ENCODE measurements at places on chromosomes 16 and 17. TPM values are rescaled to one million over a fixed set of nuclear protein-coding genes. Genes with fewer than 3 reads are reported as not detected.

CCL11 gene
- not detected for total RNA-seq

GNAO1 gene
- total RNA-seq, result 2.7 TPM

MYO15B gene
- 26.9 TPM for total RNA-seq

SLC52A1 gene
- 0.94 TPM for total RNA-seq

CCDC92B gene
- not detected for total RNA-seq

CCL1 gene
- total RNA-seq, result not detected

CNGB1 gene
- total RNA-seq, result not detected

UMOD gene
- not detected for total RNA-seq

HSD11B2 gene
- not detected for total RNA-seq

GLP2R gene
- not detected for total RNA-seq

KRTAP2-2 gene
- total RNA-seq, result not detected

- no peak for DNase-seq
Observed at GRCh38 chr16:73143576-73144422, 95.9 kb upstream of the ZFHX3 start.

- no peak for DNase-seq
Observed at GRCh38 chr16:85441189-85441889, 171.8 kb upstream of the GSE1 start.

GRCh38 chr16:16032271-16032979, 83.0 kb downstream of the ABCC1 start:
- DNase-seq, result no peak

DNA sequence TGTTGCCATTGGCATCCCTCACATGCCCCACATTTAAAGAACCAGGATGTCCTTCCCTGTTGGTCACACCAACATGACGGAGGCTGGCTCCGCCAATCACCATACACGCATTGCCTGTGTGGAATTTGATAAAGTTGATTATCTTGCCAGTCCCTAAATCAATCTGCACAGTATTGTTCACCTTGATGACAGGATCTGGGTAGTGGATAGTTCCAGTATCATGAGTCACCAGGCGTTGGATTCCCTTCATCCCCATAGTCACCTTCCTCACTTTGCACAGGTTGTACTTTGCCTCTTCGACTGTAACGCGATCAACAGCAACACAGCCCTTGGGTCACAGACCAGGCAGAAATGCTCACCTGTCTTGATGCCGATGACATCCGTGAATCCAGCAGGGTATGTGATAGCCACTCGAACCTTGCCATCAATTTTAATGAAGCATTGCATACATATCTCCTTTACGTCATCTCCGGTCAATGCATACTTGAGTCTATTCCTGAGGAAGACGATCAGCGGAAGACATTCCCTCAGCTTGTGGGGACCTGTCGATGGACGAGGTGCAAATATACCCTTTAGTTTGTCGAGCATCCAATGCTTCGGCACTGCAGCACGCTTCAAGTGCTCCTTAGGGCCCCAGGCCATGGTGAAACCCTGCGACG, 14.2 kb downstream of the CTRB2 start:
- no peak for DNase-seq

DNA sequence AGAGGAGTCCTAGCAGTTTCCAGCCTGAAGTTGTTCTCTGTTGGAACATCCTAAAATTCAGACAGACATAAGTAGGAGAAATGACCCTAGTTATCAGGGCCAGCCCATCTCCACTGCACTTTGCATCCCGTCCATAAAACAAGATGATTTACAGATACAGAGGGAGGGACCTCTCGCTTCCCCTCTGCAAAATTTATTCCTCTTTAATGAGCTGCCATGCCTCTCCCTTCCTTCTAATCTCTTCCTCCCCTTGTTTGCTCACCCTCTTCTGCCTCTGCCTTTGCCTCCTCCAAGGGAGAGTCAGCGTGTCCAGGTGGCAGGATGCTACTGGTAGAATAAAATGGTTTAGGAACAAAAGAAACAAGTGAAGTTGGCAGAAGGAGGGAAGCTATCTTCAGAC, 351.3 kb downstream of the SOX9 start:
- no peak for DNase-seq

DNA sequence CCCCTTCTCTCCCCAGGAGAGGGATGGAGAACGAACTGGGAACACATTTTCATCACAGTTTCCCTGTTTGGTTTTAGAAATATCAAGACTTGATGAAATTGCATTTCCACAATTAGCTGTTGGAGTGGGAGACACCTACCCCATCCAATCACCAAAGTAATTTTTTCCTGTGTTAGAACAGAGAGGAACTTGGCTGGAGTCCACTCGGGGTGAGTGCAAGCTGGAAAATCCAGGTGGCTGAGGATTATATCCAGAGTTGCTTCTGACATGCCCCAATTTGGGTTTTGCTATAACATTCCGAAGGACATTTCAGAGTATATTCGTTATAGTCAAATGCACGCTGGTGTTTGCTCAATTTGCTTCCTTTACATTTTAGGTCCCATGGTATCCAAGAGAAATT, 231.8 kb downstream of the C16orf95 start:
- DNase-seq, result no peak

- no peak for DNase-seq
Observed at GRCh38 chr16:70605283-70605657, 41.1 kb upstream of the IL34 start.

- DNase-seq, result no peak
Observed at GRCh38 chr17:74439691-74440567, 8.0 kb downstream of the GPRC5C start.

- DNase-seq, result no peak
Observed at GRCh38 chr16:70551788-70552187, 28.2 kb downstream of the SF3B3 start.

DNA sequence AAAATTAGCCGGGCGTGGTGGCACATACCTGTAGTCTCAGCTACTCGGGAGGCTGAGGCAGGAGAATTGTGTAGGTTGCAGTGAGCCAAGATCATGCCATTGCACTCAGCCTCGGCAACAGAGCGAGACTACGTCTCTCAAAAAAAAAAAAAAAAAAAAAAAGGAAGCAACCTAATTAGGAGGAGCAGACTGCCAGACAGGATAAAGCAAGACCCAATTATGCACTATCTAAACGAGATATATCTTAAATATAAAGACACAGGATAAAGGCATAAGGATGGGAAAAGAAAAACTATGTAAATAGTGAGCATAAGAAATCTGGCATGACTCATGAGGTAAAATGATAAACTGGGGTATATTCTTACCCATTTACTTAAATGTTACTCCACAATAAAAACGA, 4.9 kb downstream of the TXNDC11 start:
- no peak for DNase-seq

DNA sequence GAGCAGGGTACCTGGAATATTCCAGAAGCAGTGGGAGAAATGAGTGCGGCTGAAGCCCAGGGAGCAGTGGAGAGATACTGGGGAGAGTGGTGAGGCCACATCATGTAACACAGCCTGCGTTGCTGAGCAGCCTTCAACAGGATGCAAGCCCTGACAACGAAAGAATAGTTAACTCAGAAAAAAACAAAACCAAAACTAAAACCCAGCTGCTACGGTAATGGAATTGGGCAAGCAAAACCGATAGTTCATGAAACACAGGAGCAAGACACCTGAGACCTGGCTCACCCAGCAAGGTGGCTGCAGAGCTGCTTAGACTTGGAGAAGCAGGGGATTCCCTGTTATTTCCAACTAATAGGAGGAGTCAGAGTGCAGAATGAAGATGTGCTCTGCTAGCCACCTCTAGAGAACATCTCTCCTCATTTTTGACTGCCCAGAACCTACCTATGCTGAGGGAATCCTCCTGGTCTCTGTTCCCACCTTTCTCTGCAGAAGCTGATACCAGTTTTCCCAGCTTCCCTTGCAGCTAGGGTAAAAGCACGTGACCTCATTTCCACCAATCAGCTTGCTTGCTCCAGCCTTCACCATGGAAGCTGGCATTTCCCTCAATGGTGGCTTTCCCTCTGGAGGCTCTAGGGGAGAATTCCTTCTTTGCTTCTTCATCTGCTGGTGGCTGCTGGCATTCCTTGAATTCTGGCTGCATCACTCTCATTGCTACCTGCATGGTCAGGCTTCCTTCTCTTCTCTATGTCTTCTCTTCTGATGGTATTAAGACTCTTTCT, 59.4 kb upstream of the XYLT1 start:
- peak; percentile 68 for DNase-seq

- DNase-seq, result no peak
Observed at GRCh38 chr16:48405907-48406306, 20.7 kb upstream of the SIAH1 start.

GRCh38 chr17:66692421-66692690, 142.6 kb upstream of the CACNG5 start:
- no peak for DNase-seq

DNA sequence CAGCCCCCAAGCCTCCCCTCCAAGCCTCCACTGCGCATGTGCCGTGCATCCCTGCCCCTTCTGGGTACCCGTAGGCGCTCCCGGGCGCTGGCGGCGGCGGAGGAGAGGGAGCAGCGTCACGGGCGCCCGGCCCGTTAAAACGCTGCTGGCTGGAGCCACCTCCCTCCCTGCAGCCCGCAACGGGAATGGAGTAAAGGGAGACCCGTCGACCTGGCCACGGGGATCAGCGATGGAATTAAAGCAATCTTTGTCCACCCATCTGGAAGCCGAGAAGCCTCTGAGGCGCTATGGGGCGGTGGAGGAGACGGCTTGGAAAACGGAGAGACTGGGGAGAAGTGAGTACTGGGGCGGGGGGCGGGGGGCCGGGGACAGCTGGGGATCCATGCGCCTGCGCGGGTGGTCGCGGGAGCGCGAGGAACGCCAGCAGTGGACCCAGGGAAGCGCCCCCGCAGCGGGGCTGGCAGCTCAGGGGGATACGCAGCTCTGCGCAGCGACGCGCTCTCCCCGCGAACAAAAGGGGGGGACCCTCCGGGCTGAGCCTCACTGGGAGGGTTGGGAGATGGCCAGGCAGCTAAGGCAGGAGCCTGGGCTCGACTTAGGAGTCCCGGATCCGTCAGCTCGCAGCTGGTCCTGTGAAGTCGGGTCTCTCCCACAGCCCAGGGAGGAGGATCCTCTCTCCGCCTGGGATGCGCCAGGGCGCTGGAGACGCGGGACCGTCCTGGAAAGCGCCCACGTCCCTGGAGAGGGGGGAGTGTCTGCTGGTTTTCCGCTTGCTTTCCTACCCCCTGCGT, at the start of gene BMERB1:
Gene BMERB1, plus strand, starts transcription at position 164 of the 791 bp plus-strand sequence. Its CDS starts 66 bp downstream, at position 230.
- DNase-seq, result peak; percentile 54

DNA sequence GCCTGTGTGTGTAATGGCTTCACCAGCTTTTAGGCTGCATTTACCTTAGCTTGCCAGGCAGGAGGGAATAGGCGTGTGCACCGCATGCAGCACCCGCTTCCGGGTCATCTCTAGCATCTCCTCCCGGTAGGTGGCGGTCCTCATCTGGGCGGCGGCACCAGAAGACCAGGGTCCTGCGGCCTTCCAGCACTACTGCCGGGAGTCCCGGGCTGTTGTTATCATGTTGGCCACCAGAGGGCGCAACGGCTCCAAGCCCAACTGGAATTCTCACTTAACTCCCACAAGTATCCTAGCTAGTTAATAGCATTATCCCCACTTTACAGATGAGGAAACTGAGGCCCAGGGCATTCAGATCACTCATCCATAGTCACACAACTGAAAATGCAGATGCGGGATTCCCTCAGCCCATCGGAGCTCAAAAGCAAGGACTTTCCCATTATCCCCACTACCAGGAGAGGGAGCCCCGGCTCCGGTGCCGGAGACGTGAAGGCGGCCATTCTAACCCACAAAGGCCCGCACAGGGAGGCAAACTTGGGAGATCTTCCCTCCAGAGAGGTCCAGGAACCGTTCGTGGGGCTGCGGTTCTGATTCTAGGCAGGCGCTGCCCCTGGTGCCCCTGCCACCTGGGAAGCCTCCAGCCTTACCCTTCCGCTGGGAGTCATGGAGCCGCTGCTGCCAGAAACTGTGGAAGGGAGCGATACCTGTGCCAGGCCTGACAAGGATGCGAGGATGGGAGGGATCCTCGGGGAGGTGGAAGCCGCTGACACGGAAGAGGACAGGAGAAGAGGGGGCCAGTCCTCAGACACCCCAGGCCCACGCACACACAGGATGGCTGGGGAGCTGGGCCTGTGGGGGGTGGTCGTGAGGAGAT, 23.9 kb downstream of the LGALS9 start:
- DNase-seq, result peak; percentile 79

DNA sequence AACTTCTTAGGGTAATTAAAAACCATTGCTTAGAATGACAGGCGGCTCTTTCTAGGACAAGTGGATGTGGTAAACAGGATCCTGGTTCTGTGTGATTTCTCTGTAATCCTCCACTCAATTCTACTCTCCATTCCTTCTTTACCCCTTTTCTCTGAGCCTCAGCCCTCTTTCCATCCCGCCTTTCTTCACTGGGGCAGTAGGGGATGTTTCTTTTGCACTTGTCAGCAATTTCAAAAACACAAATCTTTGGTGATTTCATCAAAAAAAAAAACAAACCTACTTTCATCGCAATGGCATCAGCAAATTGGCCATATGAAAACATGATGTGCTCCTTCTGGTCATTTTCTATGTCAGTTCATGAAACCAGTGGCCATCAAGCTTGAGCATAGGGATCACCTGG, 104.6 kb downstream of the CDK5R1 start:
- DNase-seq, result no peak

DNA sequence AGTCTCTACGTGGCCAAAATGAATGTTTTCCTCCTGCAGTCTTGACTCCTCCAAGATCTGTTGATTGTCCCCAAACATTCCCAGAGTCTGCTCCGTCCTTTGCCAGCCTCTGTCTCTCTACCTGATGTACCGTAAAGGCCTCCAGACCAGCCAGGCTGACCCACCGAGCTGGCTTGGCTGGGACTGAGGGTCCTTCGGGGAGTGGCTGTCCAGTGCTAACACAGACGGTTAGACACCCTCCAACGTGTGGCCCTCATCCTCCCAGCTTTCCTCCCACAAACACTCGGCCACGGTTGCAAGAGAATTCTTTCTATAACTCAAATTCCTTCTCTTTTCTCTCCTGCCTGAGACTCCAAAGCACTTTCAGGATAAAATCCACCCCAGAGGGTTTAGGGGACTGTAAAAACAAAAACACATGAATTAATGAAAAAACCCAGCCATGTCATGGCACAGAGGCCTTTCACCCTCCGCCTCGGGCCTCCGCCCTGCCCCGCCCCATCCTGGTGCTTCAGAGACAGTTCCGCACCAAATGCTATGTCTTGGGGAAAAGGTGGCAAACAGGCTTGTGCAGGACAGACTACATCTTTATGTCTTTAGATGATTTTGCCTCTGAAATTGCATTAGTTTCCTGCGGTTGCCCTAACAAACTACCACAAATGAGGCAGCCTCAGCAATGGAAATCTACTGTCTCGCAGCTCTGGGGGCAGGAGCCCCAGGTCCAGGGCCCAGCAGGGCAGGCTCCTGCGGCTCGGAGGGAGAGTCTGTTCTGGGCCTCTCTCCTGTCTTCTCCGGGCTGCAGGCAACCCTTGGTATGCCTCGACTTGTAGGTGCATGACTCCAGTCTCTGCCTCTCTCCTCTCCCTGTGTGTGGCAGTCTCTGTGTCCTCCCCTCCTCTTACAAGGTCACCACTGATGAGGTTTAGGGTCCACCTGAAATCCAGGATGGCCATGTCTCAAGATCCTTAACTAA, 72.5 kb upstream of the CBX4 start:
- no peak for DNase-seq

GRCh38 chr17:917941-918740, 61.4 kb downstream of the NXN start:
- DNase-seq, result no peak
